ENCODE measurements at places on chromosomes 16 and 17.

- DNase-seq, result no peak
These were observed 25.2 kb downstream of the PLD6 start for GRCh38 chr17:17180741-17181525.

GRCh38 chr17:34709158-34709754, 129.9 kb downstream of the TMEM132E start:
- DNase-seq, result no peak

DNA sequence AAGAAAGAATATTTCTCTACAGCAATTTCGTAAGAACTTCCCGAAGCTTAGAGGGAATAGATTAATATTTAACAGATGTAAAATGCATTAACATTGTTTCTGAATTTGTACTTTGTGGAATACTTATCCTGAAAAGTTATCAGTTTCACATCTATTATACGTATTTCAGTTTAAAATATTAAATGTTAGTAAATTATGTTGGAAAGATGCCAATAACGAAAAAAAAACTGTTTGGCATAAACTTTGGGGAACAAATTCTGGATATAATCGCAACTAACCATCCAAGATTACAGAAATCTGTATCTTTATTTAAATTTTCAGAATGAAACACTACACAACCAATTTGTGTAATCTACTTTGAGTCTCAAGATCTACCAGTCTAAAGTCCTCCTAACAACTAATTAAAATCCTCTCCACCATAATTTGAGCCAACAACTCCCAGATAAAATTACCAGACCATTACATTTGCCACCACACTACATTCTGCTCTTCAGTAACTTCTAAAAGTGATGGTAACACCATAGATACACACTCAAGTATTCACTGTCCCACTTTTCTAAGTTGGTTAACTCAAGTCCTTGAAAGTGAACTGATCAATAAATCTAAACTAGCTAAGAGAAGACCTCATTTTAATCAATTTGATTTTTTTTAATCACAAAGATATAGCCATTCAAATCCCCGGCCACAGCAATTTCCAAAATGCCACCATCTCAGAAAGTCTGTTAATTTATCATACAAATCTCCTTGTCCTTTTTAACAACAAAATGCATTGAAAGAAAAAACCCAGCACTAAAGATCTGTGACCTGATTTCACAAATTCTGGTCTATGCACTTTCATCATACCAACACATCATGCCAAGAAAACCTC, 2.0 kb downstream of the SIAH1 start:
- DNase-seq, result no peak

DNA sequence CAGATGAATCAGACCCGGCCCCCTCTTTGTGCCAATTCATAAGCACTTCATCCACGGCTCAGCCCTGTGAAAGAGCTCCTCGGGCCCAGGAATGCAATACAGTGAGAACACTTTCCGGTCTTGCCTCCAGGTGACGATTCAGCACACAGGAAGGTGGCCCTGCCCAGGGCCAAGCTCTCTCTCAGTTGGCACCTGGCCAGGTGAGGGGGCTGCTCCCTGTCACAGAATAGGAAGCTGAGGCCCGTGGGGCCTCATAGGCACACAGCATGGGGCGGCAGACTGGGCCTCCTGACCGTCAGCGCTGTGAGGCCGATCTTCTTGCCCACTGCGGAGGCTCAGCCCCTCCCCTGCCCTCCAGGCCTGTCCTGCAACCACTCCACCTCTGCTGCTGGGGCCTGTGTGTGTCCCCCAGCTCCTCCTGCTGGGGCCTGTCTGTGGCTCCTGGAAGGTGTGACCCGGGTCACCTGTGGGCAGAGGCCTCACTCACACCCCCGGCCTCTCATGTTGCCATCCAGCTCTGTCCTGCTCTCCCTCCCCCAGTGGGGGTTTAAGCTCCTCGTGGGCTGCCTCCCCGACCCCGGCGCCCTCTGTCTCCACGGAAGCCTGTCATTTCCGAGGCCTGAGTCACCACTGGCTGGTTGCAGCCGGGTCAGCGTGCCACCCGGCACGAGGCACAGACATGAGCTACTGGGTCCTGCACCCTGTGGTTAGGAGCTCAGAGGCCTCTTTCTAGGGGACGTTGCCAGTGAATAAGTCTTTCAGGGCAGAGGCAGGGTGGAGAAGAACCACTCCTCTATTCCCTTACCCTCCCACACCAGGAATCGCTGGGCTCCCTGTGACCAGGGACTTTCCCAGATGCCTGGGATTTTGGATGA, 114.4 kb downstream of the SEC14L1 start:
- DNase-seq, result no peak

GRCh38 chr16:19542138-19542821, 13.2 kb upstream of the VPS35L start:
- DNase-seq, result no peak

DNA sequence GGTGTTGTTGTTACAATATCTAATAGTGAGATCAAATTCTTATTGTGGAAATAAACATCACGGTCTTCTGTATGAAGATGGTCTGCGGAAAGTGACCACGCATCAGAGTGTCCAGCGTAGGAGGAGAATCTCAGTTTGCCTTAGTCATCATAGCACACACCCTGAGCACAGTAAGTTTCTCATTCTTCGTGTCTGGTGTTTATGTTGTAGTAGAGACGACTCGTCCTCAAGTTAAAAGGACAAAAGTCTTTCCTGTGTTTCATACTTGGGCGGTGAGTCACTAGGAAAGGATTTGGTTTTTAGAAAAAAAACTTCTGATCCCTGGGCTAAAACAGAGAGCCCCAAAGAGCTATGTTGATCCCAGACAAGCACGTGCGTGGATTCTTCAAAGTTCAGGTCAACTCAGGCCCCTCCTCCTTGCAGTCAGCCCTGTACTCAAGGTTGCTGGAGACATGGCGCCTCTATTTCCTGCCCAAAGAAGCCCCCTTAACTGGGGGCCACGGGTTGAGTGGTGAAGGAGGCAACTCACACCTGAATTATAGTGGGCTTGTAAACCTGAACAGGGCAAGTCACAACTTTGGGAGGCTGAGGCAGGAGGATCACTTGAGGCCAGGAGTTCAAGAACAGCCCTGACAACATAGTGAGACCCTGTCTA, 170.4 kb downstream of the ZFHX3 start:
- DNase-seq, result no peak

DNA sequence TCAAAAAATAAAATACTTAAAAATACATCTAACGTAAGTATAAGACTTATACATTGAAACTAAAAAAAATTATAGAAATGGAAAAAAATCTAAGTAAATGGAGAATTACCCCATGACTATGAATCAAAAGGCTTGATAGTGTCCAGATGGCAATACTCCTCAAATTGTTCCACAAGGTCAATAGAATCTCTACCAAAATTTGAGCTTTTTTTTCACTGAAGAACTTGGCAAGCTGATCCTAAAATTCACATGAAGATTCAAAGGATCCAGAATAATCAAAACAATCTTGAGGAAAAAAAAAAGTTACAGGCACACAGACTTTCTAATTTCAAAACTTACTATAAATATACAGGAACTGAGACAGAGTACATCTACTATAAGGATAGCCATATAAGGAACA, 448.4 kb upstream of the CDH11 start:
- DNase-seq, result no peak

DNA sequence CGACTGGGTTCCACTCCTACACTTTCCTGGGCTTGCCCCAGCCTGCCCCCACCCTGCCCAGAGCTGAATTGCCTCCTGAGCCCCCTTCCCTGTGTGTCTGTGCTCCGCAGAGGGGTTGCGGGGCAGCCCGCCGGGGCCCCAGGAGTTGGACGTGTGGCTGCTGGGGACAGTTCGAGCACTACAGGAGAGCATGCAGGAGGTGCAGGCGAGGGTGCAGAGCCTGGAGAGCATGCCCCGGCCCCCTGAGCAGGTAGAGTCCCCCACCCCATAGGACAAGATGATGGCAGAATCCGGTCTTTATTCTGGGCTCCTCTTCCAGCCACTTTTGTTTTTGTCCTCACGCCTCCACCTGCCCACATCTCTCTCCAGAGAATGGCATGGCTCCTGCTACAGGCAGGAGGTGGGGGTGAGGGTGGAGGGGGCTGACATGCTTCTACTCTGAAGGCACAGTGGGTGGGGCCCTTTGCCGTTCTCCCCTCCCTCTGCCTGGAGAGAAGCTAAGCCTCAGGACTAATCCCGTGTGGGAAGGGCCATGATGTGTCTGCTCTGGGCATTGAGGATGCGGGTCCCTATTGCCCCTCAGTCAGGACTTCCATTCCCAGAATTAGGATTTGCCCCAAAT, 3.5 kb downstream of the ACBD4 start:
- no peak for DNase-seq

- DNase-seq, result no peak
These were observed 7.6 kb downstream of the SNN start for GRCh38 chr16:11675561-11676511.

DNA sequence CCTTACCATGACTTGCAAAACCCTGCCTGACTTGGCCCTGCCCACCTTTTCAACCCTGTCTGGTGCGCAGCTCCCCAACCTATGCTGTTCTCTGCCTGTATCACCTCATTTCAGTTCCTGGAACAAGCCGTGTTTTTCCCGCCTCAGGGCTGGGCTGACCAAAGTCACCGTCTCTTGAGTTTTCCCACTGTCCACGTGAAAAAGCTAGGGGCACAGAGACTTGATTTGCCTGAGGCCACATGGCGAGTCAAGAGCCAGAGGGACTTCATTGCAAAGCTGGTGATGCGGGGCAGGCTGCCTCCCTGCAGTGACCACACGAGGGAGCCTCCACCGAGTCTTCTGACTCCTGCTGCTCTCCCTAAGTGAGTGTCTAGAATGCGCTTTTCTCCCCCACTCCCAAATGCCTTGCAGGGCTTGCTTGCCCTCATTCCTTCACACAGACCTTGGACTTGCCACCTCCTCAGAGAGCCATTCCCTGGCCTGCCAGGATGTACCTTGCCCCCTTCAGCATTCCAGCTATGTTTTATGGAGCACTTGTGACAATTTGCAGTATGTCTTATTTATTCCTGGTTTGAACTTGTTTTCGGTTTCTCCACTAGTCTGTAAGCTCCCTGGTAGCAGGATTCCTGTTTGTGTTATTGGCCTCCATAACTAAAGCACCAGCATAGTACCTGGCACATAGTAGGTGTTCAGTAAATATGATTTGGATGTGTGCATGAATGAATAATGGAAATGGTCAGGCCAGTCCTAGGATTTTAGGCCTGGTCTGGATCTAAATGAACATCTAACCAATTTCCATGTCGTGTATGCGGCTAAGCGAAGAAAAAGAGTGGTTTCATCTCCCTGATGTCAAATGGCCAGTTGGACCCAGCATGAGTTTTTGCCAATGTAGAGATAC, 252.3 kb downstream of the SNX29 start:
- no peak for DNase-seq
